Fibroblast of skin of right biceps (primary cell): ENCODE measurements at places on chromosomes 11 and 22.

- DNase-seq: peak; percentile 42
These were observed 908 bp downstream of the PLCB3 start for GRCh38 chr11:64252003-64252872.

DNA sequence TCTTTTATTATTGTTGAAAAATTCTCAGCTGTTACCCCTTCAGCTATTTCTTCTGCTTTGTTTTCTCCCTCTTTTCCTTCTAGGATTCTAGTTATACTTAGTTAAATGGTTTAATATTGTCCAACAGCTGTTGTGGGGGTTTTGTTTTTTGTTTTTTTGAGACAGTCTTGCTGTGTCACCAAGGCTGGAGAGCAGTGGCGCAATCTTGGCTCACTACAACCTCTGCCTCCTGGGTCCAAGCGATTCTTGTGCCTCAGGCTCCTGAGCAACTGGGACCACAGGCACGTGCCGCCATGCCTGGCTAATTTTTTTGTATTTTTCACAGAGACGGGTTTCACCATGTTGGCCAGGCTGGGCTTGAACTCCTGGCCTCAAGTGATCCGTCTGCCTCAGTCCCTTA lies 12.7 kb downstream of the SDHAF2 start:
- no peak for DNase-seq

DNA sequence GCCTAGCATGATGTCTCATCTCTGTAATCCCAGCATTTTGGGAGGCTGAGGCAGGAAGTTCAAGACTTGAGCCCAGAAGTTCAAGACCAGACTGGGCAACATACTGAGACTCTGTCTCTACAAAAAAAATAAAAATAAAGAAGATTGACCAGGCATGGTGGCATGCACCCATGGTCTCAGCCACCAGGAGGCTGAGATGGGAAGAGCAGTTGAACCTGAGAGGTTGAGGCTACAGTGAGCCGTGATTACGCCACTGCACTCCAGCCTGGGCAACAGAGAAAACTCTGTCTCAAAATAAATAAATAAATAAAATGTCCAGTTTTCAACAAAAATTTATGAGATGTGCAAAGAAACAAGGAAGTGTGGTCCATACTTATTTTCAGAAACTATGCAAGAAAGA lies 28.3 kb downstream of the EFCAB6 start:
- no peak for DNase-seq

DNA sequence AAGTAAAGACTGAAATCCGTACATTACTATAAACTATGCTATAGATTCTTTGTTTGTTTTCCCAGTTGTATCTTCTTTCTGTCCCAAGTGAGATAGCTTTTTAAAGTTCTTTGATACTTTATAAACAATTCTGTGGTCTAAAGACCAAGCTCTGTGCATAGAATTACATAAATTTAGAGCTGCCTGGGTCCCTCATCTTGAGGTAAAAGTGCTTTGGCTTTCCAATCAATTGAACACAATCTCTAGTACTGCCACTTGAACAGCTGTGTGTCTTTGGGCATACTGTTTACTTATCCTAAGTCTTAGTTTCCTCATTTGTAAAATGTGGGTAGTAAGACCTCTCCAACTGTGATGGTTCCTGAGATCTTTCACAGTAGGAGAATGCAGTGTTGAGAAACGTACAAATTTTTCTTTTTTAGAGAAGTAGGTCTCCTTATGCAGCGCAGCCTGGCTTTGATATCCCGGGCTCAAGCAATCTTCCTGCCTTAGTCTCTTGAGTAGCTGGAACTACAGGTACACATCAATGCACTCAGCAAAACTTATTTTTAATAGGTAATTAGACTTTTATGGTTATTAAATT lies 2.5 kb upstream of the EED start:
- DNase-seq: no peak

GRCh38 chr11:69355346-69355940 lies 61.5 kb downstream of the MYEOV start:
- no peak for DNase-seq

DNA sequence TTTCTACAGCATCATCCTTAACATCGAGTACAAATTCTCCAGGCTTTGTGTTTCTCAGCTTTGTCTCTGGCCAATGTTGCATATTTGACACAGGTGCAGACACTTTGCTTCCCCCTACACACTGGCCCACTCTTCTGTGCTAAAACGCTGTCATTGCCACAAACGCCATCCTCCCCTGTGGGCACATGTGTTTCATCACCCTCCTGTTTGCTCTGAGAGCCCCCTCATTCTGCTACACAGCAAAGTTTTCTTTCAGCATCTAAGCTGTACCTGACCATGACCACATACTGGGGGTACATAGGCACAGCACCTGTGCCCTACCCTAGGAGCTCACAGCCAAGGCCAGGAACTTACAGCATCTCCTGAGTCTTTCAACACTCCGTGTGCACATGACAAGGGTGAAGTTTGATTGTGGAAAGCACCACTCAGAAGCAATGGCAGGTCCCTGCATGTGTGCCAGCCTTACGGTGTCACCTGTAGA lies 7.9 kb upstream of the IGLL5 start:
- DNase-seq: no peak

- no peak for DNase-seq
These were observed 3.7 kb downstream of the POLR2F start for GRCh38 chr22:37957232-37957631.

- no peak for DNase-seq
These were observed 7.6 kb upstream of the ASCL2 start for GRCh38 chr11:2277933-2278523.

DNA sequence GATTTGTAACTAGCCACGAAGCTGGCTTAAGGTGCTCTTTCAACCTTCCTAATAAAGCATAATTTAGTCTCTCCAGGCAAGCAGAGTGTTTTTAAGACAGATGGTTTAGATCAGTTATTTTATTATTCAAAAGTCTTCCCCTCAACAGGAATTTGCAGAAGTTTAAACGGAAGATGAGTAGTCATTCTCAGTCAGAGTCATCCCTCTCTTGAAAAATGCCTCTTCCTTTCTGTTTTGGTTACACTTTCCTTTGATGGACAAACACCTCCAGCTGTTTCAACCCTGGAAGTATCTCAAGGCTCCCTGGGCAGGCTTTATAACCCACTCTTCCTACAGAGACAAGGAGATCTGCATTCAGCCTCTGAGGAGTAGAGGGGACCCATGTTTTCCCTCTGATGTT lies 60.3 kb upstream of the POU2AF2 start:
- DNase-seq: peak; percentile 56

- DNase-seq: peak; percentile 49
These were observed 682 bp downstream of the LARGE1 start for GRCh38 chr22:33919391-33920196.
